ENCODE measurements at places on chromosomes 13 and 19.

GRCh38 chr13:105611424-105611823 lies 924.0 kb downstream of the EFNB2 start:
- DNase-seq: no peak

- DNase-seq: no peak
These were observed 7.7 kb downstream of the TYK2 start for GRCh38 chr19:10372690-10373089.

GRCh38 chr19:7676376-7676775 lies 514 bp upstream of the MCEMP1 start:
- no peak for DNase-seq

DNA sequence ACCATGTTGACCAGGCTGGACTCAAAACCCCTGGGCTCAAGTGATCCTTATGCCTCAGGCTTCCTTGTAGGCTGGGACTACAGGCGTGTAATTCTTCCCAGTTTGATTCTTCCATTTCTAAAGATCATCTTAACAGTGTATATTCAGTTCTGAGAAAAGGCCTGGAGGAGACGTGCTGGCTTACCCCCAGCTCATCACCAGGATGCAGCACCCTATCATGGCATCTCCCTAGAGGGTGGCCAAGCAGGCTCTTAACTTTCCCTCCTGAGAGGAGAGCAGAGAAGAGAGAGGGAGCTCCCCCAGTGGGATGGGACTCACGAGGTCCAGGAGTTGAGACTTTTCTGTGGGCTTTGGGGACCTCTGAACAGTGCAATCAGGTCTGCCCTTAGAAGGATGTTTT lies 2.1 kb upstream of the TUBA3C start:
- no peak for DNase-seq

- peak; percentile 64 for DNase-seq
These were observed 1.3 kb downstream of the ZNF616 start for GRCh38 chr19:52138278-52138982.

GRCh38 chr19:36120092-36120983 lies 5.1 kb downstream of the TBCB start:
- DNase-seq: no peak

GRCh38 chr13:60169239-60170031 lies 5.7 kb upstream of the DIAPH3 start:
- DNase-seq: no peak

DNA sequence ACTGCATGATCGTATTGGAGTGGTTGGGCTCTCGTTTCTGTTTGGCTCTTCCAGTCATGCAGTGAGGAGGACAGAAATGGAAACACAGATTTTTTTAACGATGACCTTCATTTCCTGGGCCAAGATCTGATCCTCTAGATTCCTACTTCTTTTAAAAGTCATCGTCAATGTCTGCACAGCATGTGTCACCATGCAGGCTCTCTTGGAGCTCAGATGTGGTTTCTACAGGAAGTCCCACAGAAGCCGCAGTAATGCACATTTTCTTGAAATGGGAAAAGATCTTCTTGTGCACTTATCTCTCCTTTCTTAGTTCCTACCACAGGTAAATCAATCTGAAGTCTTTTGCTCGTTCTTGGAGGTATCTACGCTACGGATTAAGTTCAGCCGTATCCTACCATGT lies 626.9 kb downstream of the EFNB2 start:
- DNase-seq: no peak

DNA sequence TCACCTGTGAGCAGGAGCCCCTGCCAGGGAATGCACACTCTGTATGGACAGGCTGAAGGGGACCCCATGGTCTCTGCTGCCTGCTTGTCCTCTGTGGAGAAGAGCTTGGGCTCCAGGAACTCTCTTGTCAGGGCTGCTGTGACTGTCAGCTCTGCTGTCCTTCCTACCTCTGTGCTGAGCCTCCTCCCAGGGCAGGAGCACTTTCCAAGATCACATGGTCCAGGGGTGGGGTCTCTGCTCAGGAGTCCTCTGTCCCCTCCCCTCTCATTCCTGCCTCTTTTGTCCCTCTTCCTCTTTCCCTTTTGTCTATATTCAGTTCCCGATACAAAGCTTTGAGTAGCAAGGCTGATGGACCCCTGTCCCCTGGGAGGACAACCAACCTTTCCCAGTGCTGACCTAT lies at the start of gene CEACAM7:
Gene CEACAM7, minus strand, starts transcription at position 173 of the 400 bp plus-strand sequence. Its CDS starts 105 bp downstream, at position 68.
- no peak for DNase-seq

- no peak for DNase-seq
These were observed 27.9 kb downstream of the NCAN start for GRCh38 chr19:19239675-19240074.

GRCh38 chr19:2255982-2256685 lies at the start of gene JSRP1:
Gene JSRP1 (minus strand): TSS chr19:2256417. CDS start chr19:2255314, 1,103 bp downstream.
- no peak for DNase-seq

- DNase-seq: no peak
These were observed 460.6 kb downstream of the FOXO1 start for GRCh38 chr13:40205771-40206240.

- no peak for DNase-seq
These were observed 7.1 kb downstream of the ZNF20 start for GRCh38 chr19:12133069-12133468.

DNA sequence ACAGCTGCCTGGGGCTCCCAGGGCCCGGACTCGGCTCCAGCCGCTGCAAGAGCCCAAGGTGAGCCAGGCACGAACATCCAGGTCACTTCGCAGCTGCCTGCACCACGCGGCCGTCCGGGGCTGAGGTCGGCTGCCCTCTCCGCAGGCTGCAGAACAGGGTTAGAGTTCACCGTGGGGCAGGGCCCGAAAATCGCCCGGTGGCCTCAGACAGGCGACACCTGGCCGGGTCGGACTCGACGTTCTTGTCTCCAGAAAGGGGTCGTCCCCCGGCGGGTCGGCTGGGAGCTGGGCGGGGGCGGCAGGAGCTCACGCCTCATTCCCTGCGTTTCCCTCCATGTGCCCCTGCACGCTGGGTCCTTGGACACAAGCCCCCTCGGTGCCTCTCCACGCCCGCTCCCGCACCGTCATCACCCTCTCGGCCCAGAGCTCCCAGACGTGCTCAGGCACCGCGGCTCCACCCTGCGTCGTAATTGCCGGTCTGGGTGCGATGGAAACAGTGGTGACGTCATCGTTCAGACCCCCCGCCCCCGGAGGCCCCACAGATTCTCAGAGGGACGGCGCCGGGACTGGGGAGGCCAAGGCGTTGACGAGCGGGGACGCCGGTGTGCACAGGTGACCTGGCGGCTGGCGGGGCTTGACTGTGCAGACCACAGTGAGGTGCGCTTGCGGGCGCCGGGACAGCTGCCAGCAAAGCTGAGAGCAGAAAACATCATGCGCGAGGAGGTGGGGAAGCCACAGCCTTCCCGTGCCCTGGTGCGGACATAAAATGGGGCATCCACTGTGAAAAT lies 4.0 kb upstream of the GRIN3B start:
- peak; percentile 84 for DNase-seq

DNA sequence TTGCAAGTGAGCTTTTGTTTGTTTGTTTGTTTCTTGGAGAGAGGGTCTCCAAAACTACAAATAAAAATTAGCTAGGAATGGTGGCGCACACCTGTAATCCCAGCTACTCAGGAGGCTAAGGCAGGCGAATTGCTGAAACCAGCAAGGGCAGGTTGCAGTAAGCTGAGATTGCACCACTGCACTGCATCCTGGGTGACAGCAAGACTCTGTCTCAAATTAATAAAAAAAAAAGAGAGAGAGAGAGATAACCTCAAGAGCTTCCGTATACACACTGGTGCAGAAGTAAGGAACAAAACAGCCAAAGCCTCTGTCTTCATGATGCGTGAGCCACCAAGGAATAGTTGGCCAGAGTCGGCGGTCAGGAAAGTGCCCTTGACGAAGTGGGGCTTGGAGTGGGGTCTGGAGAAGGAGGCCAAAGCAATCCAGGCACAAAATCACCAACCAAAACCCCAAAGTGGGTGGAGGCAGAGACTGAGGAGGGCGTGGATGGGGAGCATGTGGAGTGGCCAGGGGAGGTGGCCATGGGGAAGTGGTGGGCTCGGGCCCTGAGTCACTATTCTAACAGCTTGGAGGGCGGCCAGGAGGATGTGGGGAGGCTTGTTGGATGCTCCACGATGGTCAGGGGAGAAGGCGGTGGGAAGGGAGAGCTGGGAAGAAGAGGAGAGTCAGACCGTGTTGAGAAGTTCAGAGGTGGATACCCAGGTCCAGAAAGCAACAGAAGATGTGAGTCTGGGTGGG lies 21.2 kb upstream of the TOMM40 start:
- DNase-seq: no peak

- no peak for DNase-seq
These were observed 773.2 kb upstream of the SLC10A2 start for GRCh38 chr13:103839460-103839859.

DNA sequence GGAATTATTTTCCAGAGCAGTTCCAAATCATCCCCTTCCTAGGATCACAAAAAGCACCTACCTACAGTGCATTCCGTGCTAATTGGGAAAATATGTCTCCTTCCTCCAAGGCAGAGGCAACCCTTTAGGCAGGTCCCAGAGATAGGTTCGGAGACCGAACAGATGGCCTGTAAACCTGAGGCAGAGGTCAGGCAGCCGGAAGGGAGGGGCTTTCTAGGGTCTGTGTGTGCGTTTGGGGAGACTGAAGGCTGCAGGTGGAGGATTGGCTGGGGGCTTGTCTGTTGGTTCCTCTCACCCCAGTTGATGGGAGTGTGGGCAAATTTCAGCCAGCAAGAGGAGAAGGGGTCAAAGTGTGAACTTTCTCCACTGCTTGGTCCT lies 7.1 kb downstream of the KCNN4 start:
- no peak for DNase-seq
